ENCODE measurements at places on chromosomes 12 and 14.

DNA sequence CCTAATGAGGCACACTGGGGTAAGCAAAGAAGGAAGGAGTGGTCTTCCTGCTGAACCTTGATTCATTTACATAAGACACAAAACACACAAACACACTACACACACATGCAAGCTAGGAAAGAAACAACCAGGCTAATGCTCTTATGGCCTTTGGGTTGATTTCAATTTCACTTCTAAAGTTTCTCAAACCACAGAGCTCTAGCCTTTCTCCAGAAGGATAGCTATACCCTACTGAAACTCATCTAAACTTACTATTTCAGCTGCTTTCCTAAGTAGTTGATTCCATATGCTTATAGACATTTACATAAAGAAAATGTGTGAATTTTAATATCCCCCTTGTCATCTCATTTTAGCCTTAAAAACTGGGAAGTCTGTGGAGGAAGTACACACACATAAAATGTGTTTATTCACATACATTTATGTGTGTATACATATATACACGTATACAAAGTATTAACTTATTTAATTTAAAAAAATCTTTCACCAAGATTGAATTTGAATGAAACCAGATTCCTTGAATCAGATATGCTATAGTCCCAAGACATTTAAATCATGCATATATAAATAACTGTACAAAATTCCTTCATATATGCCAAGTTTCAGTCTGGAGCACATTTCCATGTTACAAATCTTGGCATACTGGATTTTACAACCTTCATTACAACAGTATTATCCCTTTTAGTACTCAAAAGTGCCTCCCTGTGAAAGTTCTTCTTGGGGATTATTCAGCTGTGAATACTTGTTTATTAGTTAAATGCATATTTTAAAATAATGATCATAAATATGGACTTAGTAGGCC, 231.8 kb upstream of the NPAS3 start:
- DNase-seq, result no peak

DNA sequence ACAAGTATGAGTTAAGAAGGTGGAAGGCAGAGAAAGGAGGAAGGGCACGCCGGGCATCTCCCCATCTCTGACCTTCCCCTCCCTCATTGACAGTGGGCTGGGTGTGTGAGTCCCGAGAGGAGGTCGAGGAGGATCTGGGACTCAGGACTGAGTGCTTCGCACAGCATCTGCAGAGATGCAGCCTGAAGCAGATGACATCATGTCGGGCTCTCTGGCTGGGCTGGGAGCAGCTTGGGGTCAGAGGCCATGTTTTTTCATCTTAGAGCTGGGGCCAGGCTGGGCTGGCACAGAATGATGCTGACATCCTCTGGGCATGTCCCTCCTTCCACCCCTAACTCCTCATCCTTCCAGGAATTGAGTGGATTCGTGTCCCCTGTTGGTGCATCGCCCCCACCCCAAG, 43.5 kb downstream of the CMKLR1 start:
- DNase-seq, result no peak

DNA sequence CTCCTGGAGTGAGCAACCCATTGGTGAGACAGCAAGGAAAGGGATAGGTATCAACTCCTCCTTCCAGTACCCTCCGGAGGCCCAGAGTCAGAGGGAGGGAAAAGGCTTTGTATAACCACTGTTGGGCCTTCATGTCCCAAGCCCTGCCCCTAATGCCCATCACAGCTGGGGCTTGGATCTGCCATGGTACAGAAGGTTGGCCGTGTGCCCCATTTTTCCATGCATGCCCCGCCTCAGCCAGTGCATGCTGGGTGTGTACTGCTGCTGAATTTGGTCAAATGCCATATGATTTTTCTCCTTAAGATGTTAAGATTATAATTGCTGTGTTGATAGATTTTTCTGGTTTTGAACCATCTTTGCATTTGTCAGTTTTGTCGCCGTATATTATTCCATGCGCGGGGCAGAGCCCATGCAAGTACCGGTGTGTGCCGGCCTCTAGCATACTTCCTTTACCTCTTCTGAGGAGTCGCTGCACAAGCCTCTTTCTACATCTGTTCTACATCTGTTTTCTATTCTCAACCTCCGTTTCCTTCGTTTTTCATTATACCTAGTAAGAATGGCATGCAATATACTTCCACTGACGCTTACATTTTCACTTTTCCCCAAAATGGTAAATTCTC, 26.6 kb downstream of the PPP2R5C start:
- DNase-seq, result peak; percentile 19

DNA sequence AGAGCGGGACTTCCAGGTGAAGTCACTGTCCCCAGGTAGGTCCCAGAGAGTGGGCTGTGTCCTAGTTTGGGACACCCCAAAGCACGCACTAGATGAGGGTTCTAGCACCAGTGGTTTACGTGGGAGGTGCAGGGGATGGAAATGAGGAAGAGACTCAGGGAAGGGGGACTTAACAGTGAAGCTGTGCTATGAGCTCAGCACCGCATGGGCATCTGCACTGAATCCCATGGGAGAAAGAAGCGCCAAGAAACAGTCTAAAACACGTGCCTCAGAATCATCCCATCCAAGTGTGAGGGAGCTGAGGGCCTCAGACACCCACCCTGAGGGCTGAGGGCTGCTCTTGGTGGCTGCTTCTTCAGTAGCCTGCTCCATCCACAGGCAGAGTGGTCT, 71.5 kb upstream of the ZFP36L1 start:
- DNase-seq, result no peak

DNA sequence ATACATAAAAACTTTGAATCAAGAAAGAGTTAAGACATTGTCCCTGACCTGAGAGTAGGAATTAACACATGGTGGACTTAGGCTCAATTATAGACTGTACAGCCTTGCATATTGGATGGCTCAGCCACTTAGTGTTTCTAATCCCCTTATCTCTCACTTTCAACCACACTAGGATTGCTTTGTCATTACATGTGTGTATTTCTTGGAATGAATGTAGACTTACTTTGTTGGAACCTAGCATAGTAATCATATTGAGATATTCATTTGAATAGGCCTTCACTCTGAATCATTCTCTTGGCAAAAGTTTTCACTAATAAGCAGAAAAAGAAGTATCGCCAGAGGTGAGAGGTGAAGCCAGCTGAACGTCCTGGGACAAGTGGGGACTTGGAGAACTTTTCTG, 1973.9 kb upstream of the FLRT2 start:
- DNase-seq, result no peak

DNA sequence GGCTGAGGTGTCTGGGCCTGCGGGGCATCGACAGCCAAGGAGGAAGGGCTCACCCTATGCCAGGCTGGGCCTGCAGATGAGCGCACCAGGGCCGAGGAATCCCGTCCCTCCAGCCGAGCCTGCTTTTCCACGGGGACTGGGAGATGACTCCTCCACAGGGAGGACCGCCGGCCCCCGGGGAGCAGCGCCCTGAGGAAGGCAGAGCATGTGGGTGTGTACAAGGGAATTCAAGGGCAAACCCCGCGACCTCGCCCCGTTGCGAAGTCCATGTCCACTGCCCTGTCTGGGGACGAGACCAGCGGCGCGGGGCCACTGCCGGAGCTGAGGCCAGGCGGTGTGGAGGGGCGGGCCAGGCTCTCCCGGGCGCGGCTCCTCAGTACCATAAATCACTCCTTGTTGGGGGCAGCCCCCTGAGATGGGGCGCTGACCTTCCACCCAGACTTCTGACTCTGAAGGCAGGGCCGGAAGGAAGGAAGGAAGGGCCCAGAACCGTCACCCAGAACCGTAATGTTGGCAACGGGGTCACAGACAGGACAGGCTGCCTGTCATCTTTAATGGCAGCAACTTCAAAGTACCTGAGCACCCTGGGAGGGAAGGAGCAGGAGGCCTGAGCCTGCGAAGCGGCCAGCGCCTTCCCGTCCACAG, 52.5 kb downstream of the RNF34 start:
- DNase-seq, result no peak

GRCh38 chr14:87940382-87940781, 52.6 kb downstream of the GALC start:
- no peak for DNase-seq

DNA sequence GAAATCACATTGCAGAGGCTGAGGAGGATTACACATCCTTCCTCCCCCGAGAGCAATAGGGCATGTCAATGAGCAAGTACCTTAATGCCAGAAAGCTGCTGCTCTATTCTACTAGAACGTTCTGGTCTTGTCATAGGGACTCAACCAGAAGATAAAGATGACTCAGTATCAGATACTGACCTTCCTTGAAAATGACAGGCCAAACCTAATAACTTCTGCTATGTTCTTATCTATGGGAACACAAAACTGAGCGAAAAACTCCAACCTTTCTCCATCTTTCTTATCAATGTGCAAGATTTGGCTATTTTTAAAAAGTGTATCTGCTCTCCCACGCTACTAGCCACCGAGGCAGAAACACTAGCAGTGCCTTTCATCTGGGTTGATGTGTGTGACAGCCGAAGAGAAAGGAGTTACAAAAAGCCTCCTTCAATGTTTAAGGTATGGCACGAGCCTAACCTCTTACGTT, 5.5 kb downstream of the CCDC92 start:
- no peak for DNase-seq

DNA sequence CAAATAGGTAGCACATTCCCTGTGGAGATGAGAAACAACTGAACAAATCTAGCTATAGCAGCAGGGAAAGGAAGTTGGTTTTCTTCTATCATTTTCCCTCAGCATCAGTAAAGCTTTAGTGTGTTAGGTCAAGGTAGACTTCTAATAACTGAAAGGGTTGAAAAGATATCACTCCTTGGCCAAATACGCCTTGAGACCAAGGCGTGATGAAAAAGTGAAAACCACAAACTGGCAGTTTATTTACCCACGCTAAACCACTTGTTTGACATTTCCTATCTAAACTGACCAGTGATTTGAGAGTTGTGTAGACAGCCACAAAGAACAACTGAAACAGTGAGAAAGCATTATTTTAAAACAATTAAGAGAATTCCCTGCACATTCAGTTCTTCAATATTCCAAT, 99.6 kb upstream of the SOX5 start:
- DNase-seq, result no peak

- no peak for DNase-seq
Observed at GRCh38 chr12:128026696-128027574, 240.0 kb upstream of the TMEM132C start.

DNA sequence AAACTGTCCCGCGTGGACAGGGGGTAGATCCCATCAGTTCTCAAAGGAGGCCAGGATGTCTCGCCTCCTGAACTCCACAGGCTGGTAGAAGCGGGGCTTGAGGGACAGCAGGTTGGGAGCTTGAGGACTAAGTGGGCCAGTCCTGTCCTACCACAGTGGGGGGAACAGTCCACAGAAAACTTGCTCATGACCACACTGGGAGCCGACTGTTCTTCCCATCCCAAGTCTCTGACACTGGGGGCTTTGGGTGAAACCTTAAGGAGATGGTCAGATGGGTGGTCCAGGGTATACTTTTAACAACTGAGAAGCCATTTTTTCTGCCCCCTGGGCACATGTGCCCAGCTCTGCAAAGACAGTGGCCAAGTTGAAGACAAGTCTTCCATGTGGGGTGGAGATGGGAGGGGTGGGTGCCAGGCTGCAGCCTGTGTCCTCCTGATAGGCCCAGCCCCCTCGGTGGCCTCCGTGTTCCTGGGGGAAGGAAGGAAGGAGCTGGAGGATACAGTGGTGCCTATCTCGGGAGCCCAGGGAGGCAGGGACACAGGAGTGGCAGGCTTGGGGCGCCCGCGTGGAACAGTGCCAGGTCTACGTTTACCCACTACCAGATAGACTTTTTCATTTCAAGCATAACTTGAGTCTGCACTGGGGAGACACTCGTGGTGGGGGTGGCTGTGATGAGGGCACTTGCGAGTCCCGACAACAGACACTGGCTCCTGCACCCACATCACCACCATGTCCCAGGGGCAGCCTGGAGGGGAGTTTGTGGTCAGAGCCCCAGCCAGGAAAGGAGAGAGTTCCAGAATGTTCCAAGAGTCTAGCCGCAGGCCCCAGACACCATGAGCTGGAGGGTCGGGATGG, 14.7 kb downstream of the RHOF start:
- DNase-seq, result no peak

- no peak for DNase-seq
Observed at GRCh38 chr12:113936460-113936859, 29.7 kb downstream of the RBM19 start.

DNA sequence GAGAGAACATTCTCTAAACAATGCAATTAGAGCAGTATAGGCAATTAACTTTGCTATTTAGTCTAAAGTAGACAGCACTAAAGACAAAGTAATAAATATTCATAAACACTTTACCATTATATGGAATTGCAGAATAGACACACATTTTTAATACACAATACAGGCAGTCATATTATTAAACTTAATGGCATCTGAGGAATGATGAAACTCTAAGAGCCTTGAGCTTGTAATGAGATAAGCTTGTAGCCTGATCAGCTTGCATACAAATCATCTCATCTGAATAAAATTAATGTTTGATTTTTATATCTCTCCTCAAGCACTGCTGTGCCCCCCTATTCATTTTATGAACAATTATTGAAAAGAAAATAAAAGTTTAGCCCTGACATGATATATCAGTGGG, 107.6 kb downstream of the MGAT4C start:
- peak; percentile 24 for DNase-seq

GRCh38 chr12:55938826-55939501, 8.0 kb downstream of the DGKA start:
- no peak for DNase-seq

GRCh38 chr12:132866251-132866828, 21.1 kb downstream of the CHFR start:
- DNase-seq, result no peak

DNA sequence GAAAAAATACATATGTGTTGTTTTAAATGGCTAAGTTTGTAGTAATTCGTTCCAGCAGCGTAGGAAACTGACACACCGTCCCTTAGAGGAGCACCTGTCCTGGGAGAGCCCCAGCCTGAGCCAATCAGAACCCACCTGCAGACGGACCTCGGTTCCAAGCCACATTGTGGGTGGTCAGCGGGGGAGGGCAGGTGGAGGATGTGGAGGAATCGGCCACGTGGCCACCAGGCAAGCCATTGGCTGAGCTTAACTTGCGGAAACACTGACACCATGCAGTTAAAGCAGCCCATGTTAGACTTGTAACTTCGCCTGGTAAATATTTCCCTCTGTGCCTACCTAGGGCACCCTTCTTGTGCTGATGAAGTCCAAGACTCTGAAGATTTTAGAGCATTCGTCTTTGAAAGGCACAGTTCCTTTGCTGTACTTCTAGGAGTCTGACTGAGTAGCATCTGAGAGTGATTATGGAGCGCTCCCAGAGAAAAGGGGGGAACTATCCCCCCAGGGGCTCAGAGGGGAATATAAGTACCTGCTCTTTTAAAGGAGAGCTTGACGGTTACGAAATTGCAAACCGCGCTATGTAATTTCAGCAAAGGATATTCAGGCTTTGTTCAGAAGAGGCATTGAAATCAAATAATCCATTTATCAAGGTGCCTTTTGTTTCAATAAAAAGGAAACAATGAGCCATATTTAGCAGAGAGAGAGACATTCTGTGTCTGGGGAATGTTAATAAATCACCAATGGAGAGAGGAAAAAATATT, 135.7 kb downstream of the TMEM132C start:
- DNase-seq, result no peak

DNA sequence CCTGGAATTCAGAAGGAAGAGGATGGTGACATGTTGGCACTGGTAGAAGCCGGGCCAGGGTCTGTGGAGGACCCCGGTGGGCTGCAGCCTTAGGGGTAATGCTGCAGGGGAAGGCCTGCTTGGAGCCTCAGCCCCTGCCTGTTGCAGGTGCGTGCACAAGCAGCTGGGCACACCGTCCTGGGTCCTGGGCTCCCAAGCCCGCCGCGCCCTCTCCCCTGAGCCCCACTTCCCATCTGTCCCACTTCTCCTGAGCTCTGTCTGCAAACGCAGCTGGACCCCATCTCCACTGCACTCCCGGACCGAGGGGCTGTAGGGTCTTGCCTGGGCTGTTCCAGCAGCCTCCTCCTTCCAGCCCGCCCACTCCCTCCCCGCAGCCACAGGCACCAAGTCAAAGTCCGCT, 116.8 kb downstream of the GLT1D1 start:
- DNase-seq, result no peak

GRCh38 chr14:100393906-100394732, 71.0 kb downstream of the SLC25A47 start:
- DNase-seq, result no peak

Measured in brain (organoid and tissue), 16 donors.